Hematopoietic multipotent progenitor cell treated with erythropoietin and hydrocortisone succinate and interleukin-3 and kit ligand, for 4 days (in vitro differentiated cells): ENCODE measurements at places on chromosomes 2 and 18.

DNA sequence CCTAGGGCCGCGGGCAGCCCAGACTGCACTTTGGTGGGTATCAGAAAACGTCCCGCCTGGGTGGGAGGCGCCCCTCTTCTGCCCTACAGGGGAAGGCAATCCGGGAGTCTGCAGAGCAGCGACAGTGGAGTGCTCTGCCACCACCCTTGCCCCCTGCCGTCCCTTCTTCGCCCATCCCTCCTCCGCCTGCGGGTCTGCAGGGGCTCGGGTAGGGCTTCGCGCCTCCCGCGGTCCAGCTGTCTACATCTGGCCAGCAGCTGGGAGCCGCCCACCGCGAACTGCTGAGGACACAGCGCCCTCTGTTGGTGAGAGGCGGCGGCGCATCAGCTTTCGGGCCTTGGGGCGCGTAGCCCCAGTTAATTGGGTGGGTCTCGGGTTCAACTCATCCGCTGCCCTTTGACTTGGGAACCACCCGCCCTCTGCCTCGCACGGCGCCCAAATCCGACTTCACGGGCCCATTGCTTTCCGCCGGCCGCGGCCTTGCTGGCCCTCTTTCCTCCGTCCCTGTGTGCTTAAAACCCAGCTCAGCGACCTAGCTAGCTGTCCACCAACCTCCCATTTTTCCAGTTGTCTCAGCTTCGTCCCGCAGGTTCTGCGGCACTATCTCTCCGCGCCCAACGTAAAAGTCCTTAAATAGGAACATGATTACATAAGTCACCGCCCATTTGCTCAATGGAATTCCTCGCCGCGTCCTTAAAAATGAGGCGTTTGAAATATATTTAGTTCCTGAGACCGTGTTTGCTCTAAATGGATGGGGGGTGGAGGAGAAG is 17.6 kb downstream of the WNT10A start:
- peak; percentile 76 for DNase-seq

GRCh38 chr2:23761638-23762037 is 165.3 kb downstream of the ATAD2B start:
- DNase-seq: peak; percentile 71

- DNase-seq: peak; percentile 1
Observed at GRCh38 chr18:44246001-44246400, 434.7 kb upstream of the SETBP1 start.

GRCh38 chr2:102112692-102113665 is 29.6 kb upstream of the IL1R1 start:
- DNase-seq: no peak

DNA sequence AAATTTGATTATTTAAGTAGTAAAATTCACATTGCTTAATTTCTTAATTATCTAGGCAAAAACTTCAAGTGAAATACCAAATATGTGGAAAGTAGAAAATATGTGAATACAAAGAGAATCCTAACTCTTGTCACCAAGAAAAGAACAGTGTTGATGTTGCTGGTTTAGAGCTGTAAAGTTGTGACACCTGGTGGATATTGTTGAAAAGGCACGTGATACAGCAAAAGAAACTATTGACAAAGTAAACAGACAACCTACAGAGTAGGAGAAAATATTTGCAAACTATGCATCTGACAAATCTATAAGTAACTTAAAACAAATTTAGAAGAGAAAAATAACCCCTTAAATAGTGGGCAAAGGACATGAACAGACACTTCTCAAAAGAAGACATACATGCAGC is 25.6 kb upstream of the ZC3H15 start:
- DNase-seq: peak; percentile 68

DNA sequence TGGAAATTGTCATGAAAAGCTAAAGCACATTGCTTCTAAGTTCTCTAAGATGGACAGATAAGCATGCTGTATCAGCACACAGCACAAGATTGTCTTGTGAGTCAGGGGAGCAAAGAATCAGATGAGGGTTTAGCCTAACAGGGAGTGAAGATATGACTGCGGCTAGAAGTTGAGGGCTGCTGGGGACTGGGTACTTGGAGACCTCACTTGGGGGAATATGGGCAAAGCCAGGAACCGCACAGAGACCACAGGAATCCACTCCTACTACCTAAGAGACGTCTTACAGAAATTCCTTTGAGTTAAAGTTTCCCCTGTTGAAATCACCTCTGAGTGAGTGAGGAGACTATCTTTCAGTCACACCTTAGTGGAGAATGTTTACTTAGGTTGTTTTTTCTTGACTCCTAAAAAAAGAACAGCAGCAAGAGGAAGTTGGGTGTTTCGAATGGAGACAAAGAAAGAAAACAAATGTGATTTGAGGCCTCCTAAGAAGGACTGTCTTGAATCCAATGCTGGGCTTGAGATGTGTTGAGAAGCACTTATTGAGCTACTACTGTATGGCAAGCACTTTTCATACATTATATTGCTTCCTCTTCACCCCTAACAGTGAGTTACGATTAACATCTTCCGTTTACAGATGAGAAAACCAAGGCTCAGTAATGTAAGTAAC is 100.7 kb downstream of the ANKRD44 start:
- DNase-seq: peak; percentile 77

DNA sequence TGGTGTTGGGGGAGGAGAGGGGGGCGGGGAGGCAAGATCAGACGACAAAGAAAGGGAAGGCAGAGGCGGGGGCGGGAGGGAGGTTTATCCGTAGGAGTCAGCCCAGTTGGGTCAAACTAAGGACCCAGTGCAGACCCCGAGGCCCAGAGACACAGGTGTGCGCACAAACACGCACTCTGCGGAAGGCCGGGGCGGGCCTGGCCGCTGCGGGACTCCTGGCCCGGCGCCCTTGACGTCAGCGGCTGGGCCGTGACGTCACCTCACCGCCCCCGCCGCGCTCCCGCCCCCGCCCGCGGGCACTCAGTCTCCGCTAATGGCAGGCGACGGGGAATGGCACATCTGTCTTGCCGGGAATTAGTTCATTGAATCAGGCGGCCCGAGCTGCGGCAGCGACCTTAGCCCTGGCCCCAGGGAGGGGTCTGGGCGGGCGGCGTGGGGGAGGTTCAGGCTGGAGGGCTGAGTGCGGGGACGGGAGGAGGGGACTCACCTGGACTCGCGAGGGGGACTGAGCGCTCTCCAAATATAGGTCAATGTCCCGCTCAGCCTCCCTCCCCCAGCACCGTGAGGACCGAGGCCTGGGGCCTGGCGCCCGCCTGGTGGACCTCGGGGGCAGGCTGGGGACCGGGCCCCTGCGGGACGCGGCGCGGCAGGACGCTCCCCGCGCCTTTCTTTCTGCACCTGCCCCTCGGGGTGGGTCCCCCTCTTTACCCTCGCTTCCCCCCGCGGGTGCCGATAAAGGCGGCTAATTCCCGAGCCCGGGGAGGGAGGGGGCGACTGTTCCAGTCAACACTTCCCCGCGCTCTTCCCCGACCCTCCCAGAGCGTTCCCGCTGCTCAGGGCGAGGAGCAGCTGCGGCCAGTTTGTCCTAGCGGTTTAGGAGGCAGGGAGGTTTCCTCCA is 15.5 kb upstream of the ECEL1 start:
- DNase-seq: no peak

DNA sequence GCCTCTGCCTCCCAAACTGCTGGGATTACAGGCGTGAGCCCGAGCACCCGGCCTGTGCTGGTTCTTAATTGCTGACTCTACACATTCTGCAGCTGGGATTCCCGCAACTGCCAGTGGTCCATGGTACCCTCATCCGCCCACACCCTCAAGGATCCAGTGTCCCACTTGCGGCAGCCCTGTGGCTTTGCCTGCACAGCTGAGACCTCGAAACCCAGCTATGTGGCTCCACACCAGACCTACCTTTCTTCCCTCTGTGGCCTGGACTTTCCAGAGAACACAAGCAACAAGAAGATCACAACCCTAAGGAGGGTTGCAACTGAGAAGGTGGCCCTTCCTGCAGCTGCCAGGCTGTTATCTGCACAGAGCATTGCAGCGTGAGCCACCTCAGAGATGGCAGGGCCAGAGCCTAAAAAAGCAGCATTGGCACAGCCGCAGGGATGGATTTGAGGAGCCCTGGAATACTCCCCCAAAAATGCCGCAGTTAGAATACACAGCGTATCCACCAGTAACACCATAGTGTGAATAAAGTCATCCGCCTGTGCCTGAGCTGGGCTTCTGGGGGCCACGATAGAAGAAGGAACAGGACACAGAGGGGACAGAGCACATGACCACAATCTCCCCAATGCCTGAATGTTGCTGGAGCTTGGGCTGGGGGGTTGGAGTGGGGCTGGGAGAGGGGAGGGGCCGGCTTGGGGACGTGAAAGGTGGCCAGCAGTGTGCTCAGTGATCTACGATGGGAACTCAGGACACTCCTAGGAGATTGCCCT is 1.9 kb downstream of the GPR55 start:
- no peak for DNase-seq

DNA sequence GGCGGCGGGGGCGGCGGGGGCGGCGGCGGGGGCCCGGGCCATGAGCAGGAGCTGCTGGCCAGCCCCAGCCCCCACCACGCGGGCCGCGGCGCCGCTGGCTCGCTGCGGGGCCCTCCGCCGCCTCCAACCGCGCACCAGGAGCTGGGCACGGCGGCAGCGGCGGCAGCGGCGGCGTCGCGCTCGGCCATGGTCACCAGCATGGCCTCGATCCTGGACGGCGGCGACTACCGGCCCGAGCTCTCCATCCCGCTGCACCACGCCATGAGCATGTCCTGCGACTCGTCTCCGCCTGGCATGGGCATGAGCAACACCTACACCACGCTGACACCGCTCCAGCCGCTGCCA is 644 bp downstream of the ONECUT2 start:
- no peak for DNase-seq

DNA sequence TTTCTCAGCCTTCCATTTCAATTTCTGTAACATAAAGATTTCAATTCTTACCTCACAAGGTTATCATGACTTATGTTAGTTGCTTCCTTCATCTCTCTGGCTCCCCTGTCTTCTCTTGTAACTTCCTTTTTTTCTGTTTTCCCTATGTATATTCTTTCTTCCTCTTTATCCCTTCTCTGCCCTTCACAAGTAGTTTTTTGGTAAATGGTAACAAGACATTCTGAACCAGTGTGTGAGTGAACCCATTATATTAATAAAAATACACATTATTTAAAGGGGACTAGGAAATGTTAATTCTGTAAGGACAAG is 8.4 kb downstream of the ACSL3 start:
- peak; percentile 44 for DNase-seq

- DNase-seq: peak; percentile 9
Observed at GRCh38 chr2:113123726-113124125, 3.7 kb upstream of the IL1RN start.

GRCh38 chr2:128714285-128714684 is 395.6 kb upstream of the HS6ST1 start:
- peak; percentile 78 for DNase-seq

- no peak for DNase-seq
Observed at GRCh38 chr2:26650713-26651469, 9.7 kb upstream of the CIB4 start.

GRCh38 chr2:85588236-85588635 is 4.0 kb downstream of the VAMP5 start:
- DNase-seq: peak; percentile 62

- no peak for DNase-seq
Observed at GRCh38 chr2:5953525-5953924, 261.3 kb downstream of the SOX11 start.

DNA sequence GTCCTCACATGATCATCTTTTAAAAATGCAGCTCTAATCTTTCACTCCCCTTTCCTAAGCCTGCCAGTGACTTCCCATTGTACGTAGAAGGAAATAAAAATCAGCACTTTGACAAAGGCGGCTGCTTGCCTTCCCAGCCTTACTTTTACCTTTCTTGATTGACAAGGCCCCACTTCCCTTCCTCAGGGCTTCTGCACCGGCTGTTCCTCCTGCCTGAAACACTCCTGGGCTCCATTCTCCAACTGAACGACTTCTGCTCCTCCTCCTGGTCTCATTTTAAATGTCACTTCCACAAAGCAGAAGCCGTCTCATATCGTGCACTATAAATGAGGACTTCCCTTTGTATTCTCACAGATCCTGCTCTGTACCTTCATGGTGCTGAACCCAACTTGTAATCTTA is 56.1 kb downstream of the OSBPL6 start:
- peak; percentile 23 for DNase-seq

DNA sequence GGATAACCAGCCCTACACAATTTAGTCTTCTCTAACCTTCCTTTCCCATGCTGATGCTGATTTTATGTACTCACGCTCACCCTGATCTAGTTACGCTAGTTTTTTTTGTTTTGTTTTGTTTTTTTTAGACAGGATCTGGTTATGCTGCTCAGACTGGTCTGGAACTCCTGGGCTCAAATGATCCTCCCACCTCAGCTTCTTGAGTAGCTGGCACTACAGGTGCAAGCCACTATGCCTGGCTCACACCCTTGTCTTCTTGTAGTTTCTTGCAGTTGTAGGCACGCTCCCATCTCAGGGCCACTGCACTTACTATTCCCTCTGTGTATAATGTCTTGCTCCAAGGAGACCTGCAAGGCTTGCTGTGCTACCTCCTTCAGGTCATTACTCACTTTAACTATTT is 6.2 kb downstream of the PELI1 start:
- no peak for DNase-seq

GRCh38 chr18:26568926-26569665 is 20.7 kb upstream of the KCTD1 start:
- DNase-seq: peak; percentile 17

GRCh38 chr2:85590950-85591349 is 4.6 kb upstream of the RNF181 start:
- DNase-seq: no peak

- peak; percentile 59 for DNase-seq
Observed at GRCh38 chr18:40058811-40059570, 1896.0 kb upstream of the PIK3C3 start.

DNA sequence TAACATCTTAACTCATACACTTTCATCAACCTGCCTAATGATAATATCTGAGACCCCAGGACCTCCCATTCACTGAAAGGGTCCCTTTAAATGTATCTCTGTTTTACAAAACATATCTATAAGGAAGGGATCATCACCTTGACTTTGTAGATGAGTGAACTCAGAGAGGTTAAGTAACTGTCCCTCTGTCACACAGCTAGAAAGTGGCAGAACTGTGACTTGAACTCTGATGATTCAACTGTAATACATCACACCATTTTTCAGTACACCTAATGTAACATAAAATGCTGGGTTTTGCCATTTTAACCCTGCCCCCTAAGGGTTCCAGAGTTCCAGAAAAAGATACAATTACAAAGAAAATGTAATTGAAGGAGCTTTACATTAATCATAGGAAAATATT is 234.6 kb downstream of the ZEB2 start:
- no peak for DNase-seq

- no peak for DNase-seq
Observed at GRCh38 chr2:165161510-165161909, 42.3 kb downstream of the SCN3A start.

DNA sequence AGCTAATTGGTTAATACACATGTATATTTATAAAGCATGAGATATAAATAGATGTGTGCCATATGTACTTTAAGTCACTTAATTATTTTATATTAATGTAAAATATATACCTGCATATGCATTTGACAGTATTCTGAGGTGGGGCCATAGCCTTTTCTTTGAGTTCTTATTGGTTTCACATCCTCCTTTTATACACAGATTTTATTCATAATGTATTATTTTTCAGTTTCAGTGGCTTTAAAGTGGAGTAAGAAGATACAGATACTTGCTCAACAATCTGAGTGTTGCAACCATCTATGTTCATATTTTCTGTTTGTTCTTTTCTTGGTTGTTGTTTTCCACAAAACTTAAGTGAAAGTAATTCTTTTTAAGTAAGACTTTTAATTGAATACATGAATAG is 436.5 kb downstream of the RND3 start:
- DNase-seq: no peak
